ENCODE measurements at places on chromosomes 3 and 15. TPM values are rescaled to one million over a fixed set of nuclear protein-coding genes. Genes with fewer than 3 reads are reported as not detected.

HRG gene
- not detected for total RNA-seq

EFHB gene
- 0.85 TPM for total RNA-seq

C2CD4B gene
- total RNA-seq, result 2.0 TPM

- no peaks in the 10 kb centered on the region for H3K27me3 ChIP-seq
- H3K4me1 ChIP-seq, result no peaks in the 10 kb centered on the region
- no peak overlapping the region for H3K4me3 ChIP-seq
- no peak for DNase-seq
These were observed 450.5 kb upstream of the AZI2 start for GRCh38 chr3:28799084-28799483.

GRCh38 chr15:52153900-52154895 is 37.0 kb downstream of the GNB5 start:
- no peak overlapping the region for H3K27ac ChIP-seq
- DNase-seq, result no peak
- no peaks in the 10 kb centered on the region for H3K4me1 ChIP-seq
- H3K4me3 ChIP-seq, result no peak overlapping the region

- H3K4me3 ChIP-seq, result no peak overlapping the region
- H3K27me3 ChIP-seq, result no peaks in the 10 kb centered on the region
- H3K36me3 ChIP-seq, result no peaks in the 10 kb centered on the region
- H3K4me1 ChIP-seq, result no peaks in the 10 kb centered on the region
These were observed 107.7 kb downstream of the IGF2BP2 start for GRCh38 chr3:185717121-185717520.

DNA sequence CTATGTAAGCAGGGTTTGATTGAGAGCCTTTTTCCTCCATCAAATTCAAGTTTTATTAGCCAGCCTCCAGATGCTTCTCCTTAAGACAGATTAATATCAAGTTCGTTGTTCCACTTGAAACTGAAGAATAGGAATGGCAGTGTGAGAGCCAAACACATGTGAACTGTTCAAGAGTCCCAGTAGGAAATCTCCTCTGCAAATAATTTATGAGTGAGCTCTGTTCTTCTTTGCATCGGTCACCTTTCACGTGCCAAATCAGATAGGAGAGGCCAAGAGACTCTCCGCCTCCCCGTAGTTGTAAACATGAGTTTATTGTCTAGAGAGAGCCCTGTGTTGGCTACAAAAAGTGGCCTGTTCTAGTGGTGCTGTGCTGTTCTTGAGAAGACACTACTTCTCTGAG is 372.1 kb upstream of the NR2F2 start:
- no peak overlapping the region for H3K27ac ChIP-seq
- DNase-seq, result no peak
- no peaks in the 10 kb centered on the region for H3K4me1 ChIP-seq
- H3K4me3 ChIP-seq, result no peak overlapping the region
- H3K36me3 ChIP-seq, result no peaks in the 10 kb centered on the region

- no peak overlapping the region for H3K4me3 ChIP-seq
- no peaks in the 10 kb centered on the region for H3K27me3 ChIP-seq
- no peak for DNase-seq
- H3K27ac ChIP-seq, result no peak overlapping the region
- H3K36me3 ChIP-seq, result no peaks in the 10 kb centered on the region
These were observed 22.0 kb upstream of the NANOGP8 start for GRCh38 chr15:35107122-35107521.

DNA sequence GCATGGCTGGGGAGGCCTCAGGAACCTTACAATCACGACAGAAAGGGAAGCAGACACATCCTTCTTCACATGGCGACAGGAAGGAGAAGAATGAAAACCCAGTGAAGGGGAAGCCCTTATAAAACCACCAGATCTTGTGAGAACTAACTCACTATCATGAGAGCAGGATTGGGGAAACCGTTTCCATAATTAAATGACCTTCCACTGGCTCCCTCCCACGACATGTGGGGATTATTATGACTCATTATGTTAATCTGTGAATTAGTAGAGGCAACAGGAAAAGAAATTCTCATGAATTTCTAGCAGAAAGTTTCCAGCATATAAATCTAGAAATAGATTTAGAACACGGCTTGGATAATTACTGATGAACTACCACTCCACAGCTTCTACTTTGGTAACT is 937.3 kb downstream of the ROBO1 start:
- H3K4me3 ChIP-seq, result no peak overlapping the region
- no peak overlapping the region for H3K27ac ChIP-seq
- no peaks in the 10 kb centered on the region for H3K36me3 ChIP-seq

All from heart left ventricle (tissue), 16 donors.